ENCODE measurements at places on chromosomes 5 and 9.

DNA sequence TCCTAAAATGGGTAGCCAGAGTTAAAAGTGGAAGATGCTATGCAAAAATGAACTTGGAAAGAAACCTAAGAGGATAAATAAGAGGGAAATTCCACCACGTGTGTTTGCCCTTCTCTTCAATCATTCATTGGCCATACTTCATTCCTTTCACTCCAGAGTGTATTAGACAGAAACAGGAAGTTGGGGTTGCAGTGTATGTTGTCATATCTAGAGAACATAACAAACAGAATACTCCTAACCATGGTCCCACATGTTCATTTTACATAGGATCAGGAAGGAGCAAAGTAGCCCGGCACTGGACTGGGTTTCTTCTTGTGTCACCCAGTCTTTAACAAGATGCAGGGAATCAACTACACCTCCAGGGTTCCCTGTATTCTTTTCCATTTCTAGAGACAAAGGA lies 7.6 kb upstream of the GPBP1 start:
- DNase-seq: no peak

DNA sequence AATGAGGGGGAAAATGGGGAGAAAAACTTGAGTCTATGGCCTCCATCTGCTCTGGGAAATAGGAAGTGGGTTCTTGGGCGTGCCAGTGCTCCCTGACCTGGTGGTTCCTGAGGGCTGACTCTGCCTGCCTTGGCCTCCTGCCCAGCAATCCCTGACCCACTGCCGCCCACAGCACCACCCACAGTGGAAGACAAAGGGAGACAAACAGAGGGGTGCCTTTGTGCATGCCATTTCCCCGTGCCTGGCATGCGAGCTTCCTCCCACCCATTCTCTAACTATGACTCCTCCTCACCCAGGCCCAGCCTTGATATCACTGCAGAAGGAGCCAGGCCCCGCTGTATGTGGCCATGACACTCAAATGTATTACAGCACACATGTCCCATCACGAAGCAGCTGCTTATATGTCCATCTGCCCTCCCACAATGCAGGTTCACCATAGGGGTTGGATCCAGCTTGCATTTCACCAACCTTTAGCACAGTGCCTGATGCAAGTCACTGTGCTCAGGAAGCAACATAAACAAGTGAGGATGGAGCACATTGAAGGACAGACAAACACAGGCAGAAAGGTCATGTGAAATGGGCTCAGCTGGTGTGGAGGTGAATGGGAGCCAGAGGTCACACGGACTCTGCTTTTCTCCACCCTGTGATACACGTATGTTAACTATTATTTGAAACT lies 84.4 kb downstream of the ADRB2 start:
- no peak for DNase-seq

DNA sequence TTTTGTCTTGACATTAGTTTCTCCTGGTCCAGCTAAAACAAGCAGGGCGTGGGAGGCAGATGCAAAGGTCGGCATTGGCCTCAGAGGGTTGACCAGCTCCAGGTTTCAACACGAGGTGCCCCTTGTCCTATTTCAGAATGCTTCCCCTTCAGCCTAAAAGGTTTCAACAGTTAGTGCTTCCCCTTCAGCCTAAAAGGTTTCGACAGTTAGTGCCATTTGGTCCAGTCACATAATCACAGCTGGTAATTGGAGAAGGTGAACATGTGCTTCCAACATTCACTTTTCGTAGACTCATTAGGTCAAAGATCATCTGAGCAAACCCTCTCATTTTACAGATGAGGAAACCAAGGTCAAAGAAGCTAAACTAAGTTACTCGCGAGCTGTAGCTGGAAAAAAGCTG lies 270.3 kb upstream of the MAP3K1 start:
- DNase-seq: no peak

GRCh38 chr9:27719711-27720110 lies 146.4 kb upstream of the C9orf72 start:
- DNase-seq: no peak

DNA sequence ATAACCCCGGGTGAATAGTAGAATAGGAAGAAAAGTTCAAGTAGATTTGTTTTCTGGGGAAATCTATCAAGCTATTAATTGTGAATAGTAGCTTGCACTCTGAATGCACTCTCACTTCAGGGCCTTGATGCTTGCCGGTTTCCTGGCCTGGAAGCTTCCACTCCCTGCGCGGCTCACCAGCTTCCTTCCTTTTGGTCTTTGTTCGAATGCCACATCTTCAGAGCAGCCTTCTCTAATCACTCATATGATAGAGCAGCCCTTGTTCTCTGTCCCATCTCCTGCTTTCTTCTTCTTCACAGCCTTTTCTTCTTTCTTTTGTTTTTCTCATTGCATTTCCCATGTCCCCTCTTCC lies 146.7 kb downstream of the MAST4 start:
- no peak for DNase-seq

DNA sequence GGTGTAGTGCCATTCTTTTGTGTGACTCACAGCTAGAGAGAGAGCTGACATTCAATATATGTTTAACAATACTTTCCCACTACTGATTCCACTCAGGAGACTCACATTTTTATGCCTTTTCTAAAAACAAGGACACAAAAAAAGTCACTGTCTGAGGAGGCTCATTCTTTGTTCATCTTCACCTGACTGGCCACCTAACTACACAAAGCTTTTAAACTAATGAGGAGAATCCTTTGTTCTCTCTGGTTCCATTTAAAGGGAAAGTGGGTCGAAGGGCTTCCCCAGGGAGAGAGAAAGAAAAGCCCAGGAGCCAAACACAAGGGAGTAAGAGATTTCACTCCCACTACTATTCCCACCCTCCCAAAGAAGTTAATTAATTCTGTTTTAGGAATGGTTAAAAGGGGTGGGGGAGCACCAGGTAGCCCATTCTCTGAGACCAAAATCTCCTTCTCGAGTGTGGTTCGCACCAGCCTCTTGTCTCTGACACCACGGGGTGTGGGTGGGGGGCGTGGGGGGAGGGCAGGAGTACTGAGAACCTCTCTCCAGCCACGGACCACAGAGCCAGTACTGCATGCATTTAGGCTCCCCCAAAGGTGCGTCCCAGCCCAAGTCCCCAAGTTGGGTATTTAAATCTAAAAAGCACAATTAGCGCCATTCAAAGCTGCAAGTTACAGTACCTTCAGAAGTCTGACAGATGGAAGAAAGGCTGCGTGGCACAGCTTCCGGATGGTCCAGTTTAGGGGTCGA lies 747 bp downstream of the TRPM3 start:
- no peak for DNase-seq

- DNase-seq: no peak
Measured at GRCh38 chr5:127826011-127826410, 122.8 kb downstream of the CCDC192 start.

DNA sequence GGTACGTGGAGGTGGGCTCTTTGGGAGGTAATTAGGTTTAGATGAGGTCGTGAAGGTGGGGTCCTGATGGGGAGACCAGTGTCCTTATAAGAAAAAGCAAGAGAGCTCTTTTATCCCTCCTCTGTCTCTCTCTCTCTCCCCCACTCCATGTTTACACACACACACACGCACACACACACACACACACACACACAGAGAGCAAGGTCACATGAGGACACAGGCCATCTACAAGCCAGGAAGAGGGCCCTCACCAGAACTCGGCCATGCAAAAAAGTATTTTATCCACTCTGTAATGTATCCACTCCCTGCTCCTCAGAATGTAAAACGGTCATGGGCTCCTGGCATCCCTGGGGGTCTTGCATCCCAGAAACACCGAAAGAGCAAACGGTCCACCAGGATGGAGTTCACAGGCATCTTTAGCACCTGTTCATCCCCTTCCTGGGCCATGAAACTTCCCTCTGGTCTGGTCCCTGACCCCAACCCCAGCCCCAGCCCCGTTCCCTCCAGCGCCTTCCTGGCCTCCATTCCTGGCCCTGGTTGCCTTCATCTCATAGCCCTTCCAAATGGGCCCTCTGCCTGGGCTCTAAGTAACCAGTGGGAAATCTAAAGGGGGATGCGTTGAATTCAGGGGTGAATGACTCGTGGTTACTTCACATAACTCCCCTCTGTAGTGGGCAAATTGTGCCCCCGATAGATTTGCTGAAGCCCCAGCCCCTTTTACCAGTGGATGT lies 88.8 kb downstream of the NSUN2 start:
- DNase-seq: no peak

DNA sequence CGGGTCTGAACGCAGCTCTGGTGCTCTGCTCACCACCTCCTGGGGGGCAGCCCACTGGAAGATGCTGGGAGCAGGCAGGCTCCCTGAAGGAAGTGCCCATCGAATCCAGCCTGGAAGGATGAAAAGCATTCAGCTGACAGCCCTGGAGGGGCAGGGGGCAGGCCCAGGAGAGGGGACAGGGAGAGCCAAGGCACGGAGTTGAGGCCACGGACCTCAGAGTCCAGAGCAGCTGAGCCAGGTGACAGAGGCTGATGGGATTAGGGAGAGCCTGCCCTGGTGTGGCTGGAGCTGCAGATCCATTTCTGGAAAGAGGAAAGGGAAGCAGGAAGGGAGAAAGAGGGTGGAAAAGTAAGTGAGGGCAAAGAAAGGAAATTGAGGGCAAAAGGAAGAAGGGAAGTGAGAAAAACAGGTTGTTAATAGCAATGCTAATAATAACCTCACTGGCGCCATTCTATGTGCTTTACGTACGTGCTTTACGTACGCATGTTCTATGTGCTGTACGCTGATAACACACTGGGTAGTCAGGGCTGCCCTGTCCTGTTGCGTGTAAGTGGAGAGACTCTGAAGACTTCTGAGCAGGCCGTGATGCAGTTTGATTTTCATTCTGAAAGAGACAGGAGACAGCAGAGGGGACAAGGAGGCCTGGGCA lies 52.6 kb downstream of the LMX1B start:
- DNase-seq: no peak

DNA sequence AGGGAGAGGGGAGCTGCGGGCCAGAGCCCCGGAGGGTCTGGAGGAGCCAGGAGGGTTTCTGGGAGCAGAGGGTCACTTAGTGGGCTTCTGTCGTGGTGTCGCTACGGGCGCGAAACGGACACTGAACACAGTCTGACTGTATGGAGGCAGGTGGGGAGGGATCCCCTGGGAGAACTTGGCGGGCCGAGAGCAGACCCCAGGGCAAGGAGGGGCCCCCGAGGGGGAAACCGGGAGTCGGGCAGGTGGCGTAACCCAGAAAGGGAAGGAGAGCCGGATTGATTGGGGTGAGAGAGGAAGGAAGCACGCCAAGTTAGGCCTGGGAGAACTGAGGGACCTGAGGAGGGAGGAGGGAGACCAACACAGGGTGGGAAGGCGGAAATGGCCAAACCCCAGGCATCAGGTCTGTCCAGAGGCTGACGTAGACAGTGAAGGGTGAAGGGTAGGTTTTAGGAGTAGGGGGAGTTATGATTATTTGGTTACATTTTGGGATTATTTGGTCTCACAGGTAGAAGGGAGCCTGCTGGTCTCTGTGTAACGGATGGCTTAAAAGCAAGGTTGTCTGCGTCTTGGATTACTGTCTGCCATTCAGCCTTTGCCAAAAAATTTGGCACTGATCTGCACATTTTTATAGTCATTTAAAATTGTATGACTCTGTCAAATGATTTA lies 3.3 kb upstream of the MSMP start:
- DNase-seq: peak; percentile 57

- DNase-seq: no peak
Measured at GRCh38 chr5:17215361-17215760, 2.1 kb upstream of the BASP1 start.

DNA sequence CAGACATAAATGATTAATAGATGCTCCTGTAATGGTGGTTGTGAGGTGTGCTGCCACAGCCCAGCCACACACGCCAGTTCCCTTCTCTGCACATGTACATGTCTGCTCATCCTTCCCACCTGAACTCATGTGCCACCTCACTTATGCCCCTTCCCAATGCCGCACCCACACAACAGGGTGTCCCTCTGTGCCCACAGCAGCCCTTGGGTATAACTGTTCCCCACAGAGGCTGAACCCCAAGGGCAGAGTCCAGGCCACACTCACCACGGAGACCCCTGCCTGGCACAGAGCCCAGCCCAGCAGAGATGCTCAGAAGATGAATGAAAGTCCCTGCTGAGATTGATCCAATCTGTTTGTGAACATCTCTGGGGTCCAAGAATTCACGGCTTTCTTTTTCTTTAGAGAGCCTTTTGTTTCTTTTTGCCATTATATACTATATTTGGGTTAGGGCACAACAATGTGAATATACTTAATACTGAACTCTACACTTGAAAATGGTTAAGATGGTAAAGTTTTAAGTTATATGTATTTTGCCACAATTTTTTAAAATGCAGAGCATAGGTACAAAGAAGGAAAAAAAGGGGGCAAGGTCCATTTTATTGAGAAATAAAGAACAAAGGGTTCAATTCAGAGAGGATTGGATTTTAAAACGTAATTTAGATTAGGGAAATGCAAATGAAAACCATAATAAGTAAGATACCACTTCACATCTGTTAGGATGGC lies 29.6 kb downstream of the IRF1 start:
- DNase-seq: no peak

GRCh38 chr5:17929171-17929570 lies 294.9 kb downstream of the TAF11L14 start:
- no peak for DNase-seq

DNA sequence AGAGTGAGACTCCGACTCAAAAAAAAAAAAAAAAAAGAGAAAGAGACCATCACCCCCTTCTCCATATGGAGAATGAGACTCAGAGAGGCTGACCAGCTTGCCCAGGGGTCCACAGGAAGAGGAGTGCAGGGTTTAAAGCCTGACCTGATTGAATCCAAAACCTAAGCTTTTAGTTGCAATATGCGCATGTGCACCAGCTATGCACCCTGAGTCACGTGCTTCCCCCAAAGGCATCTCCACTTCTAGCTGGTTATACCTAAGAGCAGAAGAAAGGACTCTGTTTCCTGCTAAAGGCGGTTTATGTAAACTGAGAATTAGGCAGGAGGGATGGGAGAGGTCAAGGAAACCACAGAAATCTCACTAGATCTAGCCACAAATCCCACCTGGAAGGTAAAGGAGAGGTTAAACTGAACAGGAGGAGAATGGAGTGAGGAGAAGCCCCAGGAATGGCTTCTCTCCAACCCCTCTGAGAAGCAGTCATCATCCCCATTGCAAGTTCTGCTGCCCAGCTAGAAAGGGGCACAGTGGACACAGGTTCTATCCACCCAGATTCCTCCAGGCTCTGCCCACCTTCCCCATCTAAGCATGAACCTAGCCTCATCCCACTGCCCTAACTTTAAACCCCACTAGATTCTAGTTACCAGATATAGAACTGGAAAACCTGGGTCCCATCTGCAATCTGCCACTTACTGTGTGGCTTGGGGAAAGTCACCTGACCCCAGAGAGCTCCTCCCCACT lies 171.3 kb downstream of the ACTL7B start:
- DNase-seq: no peak

DNA sequence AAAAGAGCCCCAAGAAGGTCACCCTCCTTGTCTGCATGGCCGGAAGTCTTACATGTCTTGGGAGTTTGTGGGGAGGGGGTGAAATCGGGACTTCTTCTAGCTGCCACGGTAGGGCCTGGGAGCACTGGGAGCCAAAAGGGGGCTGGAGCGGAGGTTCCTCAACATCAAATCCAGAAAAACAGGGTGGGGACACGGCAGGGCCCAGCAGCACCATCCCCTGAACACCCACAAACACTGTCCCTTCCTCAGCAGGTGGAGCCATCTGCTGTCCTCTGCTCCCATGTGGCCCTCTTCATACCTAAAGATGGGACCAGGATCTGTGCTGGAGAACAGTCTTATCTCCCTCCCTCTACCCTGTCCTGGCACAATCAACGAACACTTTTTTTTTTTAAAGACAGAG lies 2.7 kb downstream of the TERT start:
- DNase-seq: no peak

All from NCI-H2029 treated with DMSO at 0.1 percent for 48 hours (cell line).